ENCODE measurements at places on chromosomes 12 and 14.

DNA sequence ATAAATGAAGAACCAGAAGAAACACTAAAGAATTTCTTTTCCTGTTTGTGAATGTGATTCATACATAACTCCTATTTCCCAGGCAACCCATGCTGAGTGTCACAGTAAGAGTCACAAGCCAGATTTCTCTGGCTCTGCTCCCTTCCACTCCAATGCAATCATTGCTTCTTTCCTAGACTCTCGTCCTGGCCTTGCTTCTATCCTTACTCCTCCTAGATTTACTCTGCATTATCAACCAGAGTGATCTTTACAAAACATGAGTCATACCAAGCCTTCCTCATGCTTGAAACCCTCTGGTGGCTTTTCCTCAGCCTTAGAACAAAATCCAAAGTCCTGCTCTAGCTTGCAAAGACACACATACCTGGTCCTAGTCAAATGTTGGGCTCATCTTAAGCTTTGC is 13.3 kb downstream of the IL22 start:
- DNase-seq, result no peak

- no peak for DNase-seq
Measured at GRCh38 chr14:21133901-21134300, 22.0 kb downstream of the OR5AU1 start.

DNA sequence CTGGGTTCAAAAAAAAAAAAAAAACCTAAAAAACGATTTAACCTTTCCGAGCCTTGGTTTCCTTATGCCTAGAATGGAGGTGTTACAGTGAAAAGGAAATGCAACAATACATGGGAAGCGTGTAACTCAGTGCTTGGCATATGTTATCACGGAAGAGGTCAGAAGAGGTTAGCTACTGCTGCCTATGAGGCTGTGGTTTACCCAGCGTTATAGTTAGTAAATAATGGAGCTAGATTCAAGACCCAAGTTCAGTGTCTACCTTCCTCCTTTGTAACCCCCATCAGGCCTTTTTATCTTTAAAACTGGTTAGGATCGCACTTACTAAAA is 839 bp downstream of the IFT43 start:
- DNase-seq, result no peak

DNA sequence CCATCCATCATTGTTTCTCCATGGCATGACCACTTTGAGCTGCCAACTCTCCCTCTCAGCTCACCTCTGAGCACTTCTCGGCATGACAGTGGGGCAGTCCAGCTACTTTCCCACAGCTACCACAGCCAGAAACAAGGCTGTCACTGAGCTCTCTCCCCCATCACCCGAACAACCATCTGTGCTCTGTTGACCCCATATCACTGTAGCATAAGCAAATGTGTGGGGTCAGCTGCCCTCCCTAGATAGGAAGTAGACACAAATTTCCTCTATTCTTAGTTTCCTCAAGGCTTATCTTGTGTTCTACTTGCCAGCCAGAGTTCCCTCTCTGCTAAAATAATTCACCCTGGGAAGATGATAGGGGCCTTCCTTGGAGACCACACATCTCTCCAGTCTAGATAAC is 82.6 kb upstream of the FUT8 start:
- no peak for DNase-seq

DNA sequence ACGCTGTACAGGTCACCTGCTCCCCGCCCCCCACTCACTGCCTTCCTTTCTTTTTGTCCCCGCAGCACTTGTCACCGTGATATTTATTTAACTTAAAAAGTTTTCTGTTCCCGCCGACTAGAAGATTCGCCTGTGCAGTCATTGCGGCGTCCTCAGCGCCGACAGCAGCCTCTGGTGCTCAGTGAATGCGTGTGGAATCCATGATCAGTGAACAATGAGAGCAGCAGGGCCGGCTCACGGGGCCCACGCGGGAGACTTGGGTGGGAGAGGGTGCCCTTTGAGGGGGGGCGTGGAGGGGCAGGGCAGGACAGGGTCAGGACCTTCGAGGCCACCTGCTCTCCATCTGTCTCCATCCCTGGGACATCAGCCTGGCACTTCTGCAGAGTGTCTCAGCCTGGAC is 24.5 kb downstream of the BEGAIN start:
- no peak for DNase-seq

- DNase-seq, result no peak
Measured at GRCh38 chr14:61950340-61950739, 188.1 kb downstream of the SNAPC1 start.

DNA sequence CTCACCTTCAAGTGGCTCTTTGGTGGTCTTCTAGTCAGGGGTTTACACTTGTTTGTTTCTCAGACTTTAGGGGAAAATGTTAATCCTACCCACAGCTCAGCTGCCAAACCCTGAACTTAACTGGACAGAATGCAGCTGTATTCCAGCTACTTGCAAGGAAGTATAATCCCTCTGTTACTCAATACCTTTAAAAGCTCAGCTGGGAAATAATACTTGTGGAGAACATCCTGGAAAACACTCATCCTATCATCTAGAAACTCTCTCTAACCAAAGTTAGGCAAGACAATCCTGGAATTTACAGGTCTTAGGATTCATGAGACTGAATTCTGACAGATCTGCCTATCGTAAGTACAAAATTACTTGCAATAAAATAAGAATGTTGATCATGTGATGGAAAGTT is 404.1 kb downstream of the ADAMTS20 start:
- no peak for DNase-seq

GRCh38 chr12:54126029-54126695 is 62.6 kb downstream of the SMUG1 start:
- DNase-seq, result no peak

- no peak for DNase-seq
Measured at GRCh38 chr14:90696720-90697119, 119.5 kb downstream of the TTC7B start.

DNA sequence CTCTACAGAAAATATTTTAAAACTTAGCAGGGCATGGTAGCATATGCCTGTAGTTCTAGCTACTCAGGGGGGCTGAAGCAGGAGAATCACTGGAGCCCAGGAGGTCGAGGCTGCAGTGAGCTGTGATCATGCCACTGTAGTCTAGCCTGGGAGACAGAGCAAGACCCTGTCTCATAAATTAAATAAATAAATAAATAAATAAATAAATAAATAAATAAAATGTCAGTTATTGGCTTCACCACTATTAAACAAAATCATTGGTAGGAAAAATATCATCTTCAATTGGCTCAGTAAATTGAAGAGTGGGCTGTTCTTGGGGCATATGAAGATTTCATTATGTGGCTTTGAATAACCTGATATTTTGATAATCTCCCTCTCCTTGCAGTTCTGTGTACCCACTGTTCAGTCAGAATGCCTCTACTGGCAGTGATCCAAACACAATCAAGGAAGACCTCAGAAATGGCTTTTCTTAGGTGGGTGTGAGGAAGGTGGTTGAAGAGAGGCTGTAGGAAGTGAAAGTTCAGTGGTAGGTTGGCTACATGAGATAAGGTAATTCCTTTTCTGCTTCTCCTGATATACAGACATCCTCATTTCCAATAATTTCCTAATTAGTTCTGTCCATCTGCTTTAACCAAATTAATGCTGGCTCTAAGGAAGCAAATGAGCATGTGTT is 175.8 kb downstream of the MSRB3 start:
- DNase-seq, result no peak

DNA sequence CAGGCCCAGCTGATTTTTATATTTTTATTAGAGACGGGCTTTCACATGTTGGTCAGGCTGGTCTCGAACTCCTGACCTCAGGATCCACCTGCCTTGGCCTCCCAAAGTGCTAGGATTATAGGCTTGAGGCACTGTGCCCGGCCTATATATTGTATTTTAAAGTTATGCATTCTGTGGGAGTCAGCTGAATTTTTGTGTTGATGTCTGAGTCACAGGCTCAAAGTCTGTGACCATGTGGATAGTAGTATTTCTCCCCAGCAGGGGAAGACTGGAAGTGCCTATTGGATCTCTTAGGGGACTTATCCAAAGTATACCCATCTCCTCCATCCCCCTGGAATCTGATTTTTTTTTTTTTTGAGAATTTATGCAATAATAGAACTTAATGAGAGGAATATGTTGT is 43.8 kb upstream of the ATF1 start:
- DNase-seq, result no peak

DNA sequence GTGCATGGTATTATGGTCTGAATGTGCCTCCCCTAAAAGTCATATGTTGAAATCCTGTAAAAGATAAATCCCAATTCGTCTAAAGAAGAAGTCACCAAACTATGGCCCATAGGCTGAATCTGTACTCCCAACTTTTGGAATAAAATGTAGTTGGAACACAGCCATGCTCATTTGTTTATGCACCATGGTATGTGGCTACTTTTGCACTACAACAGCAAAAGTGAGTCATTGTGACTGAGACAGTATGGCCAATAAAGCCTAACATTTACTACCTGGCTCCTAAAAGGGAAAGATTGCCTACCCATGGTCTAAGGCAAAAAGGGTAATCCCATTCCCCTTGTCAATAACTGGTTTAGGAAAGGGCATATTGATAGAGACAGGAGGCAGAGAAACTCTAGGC is 101.8 kb downstream of the LRIG3 start:
- no peak for DNase-seq

- no peak for DNase-seq
Measured at GRCh38 chr14:102474934-102475333, 34.6 kb downstream of the ANKRD9 start.

- no peak for DNase-seq
Measured at GRCh38 chr14:74841230-74842207, 34.4 kb downstream of the PROX2 start.

DNA sequence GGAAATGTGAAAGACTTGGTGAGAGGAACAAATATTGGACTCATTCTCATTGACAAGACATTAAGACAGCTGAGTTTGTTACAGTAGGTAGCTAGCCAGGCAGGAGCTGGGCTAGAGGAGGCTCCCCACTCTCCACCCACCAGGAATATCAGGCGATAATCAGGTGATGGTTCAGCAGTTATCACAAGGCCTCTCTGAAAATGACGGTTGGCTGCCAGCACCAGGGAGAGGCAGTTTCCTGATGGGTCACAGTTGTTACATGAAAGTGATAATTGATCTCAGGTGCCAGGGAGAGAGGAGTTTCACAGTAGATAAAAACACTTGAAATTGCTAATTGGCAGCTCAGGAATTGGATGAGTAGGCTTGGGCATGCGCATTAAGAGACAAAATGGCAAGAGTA is 116.5 kb downstream of the TMTC2 start:
- no peak for DNase-seq

DNA sequence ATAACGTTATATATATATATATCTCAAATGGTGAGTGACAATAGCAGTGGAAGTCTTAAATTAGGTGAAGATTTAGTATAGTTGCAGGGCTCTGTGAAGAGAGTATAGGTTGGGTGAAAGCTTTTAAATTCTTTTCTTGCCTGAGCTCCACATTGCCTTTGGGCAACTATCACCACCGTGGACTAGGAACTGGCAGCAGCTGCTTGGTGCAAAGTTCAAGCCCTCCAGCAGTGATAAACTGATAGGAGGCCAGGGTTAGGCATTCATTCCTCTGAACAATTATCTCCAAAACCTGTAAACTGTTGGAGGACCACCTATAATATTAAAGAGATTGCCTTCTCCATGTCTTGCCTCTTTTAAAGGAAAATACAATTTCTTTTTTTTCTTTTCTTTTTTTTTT is 91.2 kb upstream of the ATXN7L3B start:
- DNase-seq, result no peak

DNA sequence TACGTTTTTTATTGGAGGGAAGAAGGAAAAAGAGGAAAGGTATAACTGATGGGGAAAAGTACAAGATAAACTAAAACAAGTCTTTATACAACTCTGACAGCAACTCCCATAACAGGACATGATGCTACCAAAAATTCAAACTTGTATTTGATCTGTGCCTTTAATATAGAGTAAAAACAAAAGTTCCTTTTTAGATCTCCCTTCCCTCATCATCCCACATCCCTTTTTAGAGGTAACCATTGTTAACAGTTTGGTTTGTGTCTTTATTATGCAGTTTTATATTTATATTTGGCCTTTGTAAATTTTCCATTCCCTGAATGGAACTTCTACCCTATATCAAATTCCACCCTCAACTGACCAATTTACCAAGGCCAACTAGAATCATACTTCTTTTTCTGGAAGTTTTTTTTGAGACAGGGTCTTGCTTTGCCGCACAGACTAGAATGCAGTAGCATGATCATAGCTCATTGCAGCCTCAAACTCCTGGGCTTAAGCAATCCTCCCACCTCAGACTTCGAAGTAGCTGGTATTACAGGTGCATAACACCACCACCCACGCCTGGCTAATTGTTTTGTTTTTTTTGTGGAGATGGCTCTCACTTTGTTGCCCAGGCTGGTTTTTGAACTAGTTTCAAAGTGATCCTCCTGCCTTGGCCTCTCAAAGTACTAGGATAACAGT is 36.9 kb downstream of the RAB21 start:
- DNase-seq, result no peak

- peak; percentile 0 for DNase-seq
Measured at GRCh38 chr12:100267603-100268281, 765 bp downstream of the SCYL2 start.

DNA sequence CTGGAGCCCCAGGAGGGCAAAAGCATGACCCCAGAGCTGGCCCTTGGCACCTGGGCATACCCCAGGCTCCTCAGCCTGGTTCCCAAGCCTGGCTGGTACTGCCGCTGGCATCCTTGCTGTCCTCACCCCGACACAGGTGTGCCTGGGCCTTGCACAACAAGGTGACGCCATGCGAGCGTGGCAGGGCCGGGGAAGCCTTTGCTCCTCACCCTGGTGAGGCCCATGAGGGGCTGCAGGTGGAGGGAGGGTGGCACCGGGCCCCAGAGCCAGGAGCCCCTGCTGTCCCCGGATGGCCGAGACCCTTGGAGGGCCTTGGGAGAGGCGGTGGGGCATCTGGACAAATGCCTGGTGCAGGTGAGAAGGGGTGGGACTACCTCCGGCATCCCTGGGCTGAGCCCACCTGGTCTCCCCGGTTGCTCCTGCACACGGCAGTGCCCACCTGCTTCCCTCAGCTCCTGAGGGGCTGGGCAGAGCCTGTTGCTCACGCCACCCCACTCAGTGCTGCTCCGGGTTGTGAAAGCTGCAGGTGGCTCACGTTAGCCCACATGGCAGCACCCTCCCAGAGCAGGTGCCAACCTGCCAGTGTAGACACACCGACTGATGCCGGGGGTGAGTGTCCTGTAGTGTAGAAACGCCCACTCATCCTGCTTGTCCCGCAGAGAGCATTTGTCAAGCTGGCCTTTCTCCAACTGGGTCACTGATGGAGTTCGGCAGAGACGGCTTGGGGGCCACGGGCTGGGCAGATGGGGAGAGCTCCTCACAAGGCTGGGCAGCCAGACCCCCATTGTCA is 24.6 kb upstream of the KIF26A start:
- DNase-seq, result no peak

- no peak for DNase-seq
Measured at GRCh38 chr12:119385659-119386058, 51.1 kb downstream of the CCDC60 start.

GRCh38 chr14:74955229-74956026 is at the start of gene PGF:
Gene PGF (minus strand): TSS chr14:74955597. CDS start chr14:74955242, 355 bp downstream.
- no peak for DNase-seq

DNA sequence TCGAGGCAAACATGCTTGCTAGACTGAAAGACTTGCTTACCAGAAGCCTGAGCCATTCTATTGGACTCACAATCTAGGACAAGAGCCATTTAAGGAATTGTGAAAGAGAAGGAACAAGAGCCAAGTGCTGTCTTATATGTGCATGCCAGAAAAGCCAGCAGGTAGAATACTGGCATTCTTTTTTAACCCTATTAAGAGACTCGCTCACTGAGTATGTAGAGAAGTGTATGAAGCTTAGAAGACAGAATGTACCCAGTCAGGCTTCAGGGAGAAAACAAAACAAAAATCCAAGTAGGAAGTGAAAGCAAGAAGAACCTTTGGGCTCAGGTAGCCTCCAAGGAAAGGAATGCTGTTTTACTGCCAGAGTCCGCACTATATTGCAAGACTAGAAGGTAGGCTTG is 65.9 kb downstream of the DCAF5 start:
- no peak for DNase-seq

GRCh38 chr12:114921781-114922180 is 237.8 kb upstream of the TBX3 start:
- DNase-seq, result no peak

All from stimulated activated CD4-positive, alpha-beta T cell treated with anti-CD3 and anti-CD28 coated beads, Interleukin-15, amount 100 ng/mL, for 48 hours (primary cell).